ENCODE measurements at places on chromosomes 6 and 20.

GRCh38 chr20:61710108-61710507 is 355.6 kb downstream of the TAF4 start:
- no peak for DNase-seq

GRCh38 chr6:112787371-112787770 is 440.2 kb downstream of the RFPL4B start:
- no peak for DNase-seq

DNA sequence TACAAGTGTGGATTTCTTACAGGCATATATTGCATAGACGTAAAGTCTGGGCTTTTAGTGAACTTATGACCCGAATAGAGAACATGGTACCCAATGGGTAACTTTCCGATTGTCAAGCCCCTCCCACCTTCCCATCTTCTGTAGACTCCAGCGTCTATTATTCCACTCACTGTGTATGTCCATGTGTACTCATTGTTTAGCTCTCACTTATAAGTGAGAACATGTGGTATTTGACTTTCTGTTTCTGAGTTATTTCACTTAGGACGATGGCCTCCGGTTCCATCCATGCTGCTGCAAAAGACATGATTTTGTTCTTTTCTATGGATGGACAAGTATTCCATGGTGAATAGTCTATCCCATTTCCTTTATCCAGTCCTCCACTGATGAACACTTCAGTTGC is 306.4 kb downstream of the CD83 start:
- no peak for DNase-seq

- peak; percentile 16 for DNase-seq
Measured at GRCh38 chr6:33983109-33983716, 162.7 kb downstream of the GRM4 start.

- DNase-seq: no peak
Measured at GRCh38 chr20:36587388-36588070, 14.1 kb downstream of the TGIF2 start.

DNA sequence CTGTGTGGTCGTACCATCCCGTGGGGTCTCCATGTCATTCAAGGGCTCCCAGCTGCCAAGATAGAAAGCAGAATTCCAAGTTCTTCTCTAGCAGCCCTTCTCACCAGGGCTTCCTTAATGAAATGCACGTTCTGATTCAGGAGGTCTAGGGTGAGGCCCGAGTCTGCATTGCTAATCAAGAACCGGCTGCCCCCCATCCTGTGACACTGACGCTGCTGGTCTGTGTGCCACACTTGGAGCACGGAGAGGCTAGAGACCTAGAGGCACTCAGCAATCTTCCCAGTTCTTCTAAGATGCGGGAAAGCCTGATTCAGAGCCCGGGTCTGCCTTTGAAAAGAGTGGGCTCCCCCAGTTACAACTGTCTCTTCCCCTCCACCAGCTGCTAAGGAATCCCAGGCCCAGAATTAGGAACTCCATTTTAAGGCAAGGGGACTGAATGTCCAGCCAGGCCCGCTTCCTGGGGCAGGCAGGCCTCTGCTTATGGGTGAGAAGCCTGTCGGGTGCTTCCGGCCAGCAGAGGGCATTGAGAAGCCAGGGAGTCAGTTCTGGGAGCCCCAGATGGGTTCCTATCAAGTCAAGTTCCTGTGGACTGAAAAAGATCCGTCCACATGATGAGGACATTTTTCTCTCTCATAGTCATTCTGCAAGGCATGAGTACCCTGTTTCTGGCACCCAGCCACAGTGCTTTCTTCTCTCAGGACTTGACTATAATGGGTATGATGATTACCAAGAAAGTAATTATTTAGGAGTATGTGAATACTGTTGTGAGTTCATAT is 69.8 kb upstream of the RIN2 start:
- DNase-seq: no peak

GRCh38 chr6:48098923-48099322 is 12.1 kb downstream of the PTCHD4 start:
- no peak for DNase-seq

DNA sequence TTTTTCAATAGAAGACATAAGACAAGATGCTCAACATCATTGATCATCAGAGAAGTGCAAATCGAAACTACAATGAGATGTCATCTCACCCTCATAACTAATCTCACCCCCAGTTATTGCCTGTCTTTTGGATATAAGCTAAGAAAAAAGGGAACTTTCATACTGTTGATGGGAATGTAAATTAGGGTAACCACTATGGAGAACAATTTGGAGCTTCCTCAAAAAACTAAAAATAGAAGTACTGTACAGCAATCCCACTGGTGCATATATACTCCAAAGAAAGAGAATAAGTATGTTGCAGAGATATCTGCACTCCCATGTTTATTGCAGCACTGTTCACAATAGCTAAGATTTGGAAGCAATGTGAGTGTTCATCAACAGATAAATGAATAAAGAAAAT is 26.4 kb upstream of the PHF3 start:
- no peak for DNase-seq

DNA sequence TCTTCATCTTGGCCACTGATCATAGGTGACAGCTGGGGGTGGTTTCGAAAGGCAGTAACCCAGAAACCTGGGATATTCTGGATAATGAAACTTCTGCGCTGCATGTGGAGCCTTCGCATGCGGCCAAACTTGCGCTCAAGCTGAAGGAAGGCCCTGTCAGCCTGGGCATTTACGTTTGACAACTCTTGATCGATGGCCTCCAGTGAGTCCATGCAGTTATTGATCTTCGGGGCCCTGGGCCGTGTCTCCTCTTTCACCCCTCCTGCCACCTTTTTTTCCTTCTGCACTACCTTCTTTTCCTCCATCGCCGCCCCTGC is 729 bp downstream of the TSPYL4 start:
- no peak for DNase-seq

DNA sequence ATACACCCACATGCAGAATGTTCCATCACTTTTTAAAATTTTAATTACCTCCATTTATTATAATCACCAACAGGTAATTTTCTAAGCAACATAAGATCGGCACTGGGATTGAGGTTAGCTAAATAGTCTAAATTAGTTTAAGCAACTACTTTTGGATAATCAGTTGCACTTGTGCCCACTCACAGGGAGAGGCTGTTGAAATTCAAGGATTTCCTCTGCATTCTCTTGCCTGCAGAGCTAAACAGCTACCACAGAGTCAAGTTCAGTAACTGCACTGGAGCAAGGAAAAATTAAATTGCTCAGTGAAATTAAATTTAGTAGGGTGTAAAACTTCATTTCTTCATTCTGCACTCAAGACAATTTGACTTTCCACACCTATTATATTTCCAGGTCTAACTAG is 120.7 kb upstream of the CCDC28A start:
- no peak for DNase-seq

- DNase-seq: no peak
Measured at GRCh38 chr6:130900913-130901312, 73.7 kb downstream of the SMLR1 start.

DNA sequence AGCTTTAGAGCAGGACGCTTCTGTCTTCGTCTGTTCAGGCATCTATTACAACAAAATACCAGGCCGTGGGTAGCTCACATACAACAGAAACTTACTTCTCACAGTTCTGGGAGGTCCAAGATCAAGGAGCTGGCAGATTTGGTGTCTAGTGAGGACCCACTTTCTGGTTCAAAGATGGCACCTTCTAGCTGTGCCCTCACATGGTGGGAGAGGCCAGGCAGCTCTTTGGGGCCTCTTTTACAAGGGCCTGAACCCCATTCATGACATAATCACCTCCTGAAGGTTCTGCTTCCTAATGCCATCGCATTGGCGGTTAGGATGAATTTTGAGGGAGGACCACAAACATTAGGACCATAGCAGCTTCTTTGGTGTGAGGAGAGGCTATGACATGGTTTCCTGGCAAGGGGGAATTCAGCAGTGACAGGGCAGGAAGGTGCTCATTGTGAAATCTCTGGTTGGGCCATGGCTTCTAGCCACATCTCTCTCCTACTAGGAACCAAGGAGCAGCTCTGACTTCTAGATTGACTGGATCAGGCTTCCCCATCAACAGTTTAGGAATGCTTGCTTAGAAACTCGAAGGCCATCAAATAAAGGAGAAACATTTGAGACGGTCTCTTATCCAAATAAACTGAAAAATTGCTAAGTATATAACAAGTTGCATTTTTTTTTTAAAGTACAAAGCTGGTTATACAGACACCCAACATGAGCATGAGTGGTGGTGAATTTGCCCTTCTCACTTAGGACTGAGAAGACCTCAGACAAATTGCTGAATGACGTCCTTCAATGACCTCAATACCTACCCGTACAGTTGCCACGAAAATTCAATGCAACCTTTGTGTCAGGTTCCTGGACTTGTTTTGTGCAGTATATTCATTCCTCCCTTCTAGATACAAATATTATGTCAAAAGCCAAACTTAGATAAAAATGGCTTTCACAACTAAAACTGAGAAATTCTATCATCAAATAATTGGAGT is 140.7 kb downstream of the ZDHHC14 start:
- no peak for DNase-seq

GRCh38 chr20:23305098-23305497 is 45.5 kb upstream of the NXT1 start:
- peak; percentile 2 for DNase-seq

GRCh38 chr20:25285856-25286798 is 38.2 kb downstream of the PYGB start:
- no peak for DNase-seq

- no peak for DNase-seq
Measured at GRCh38 chr20:58480551-58481336, 34.5 kb downstream of the APCDD1L start.

DNA sequence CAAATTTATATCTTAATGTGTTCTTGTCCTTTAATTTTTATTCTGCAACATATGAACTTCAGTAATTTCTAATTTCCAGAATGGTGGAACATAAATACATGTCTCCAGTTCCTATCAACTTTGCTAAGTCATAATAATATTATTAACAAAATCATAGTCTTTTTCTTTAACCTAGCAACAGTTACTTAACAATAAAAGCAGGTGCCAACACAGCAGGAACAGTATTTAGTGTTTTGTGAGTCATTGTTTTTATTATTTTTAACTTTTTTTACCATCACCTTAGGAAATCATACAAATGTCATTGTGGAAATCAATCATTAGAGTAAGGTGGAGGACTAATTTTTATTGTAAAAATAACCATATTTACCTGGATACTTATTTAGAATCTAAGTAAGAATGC is 133.5 kb downstream of the PLCB1 start:
- no peak for DNase-seq

DNA sequence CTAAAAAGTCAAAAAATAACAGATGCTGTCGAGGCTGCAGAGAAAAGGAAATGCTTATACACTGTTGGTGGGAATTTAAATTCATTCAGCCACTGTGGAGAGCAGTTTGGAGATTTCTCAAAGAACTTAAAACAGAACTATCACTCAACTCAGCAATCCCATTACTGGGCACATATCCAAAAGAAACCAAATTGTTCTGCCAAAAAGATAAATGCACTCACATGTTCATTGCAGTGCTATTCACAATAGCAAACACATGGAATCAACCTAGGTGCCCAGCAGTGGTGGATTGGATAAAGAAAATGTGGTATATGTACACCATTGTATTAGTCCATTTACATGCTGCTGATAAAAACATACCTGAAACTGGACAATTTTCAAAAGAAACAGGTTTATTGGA is 116.0 kb upstream of the VGLL2 start:
- no peak for DNase-seq

GRCh38 chr20:396619-397431 is 11.3 kb upstream of the RBCK1 start:
- peak; percentile 55 for DNase-seq

- peak; percentile 7 for DNase-seq
Measured at GRCh38 chr6:117143647-117144046, 121.7 kb upstream of the VGLL2 start.

DNA sequence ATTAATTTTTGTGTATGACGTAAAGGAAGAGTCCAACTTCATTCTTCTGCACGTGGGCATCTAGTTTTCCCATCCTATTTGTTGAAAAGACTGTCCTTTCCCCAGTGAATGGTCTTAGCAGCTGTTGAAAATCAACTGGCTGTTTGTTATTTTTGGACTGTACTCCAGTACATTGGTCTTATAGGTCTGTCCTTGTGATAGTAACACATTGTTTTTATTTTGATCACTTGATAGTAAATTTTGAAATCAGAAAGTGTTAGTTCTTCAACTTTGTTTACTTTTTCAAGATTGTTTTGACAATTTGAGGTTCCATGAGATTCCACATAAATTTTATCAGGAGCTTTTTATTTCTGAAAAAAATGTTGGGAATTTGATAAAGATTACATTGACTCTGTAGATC is 280.2 kb upstream of the FOXQ1 start:
- no peak for DNase-seq

- DNase-seq: no peak
Measured at GRCh38 chr20:57840504-57841296, 130.9 kb upstream of the PMEPA1 start.

DNA sequence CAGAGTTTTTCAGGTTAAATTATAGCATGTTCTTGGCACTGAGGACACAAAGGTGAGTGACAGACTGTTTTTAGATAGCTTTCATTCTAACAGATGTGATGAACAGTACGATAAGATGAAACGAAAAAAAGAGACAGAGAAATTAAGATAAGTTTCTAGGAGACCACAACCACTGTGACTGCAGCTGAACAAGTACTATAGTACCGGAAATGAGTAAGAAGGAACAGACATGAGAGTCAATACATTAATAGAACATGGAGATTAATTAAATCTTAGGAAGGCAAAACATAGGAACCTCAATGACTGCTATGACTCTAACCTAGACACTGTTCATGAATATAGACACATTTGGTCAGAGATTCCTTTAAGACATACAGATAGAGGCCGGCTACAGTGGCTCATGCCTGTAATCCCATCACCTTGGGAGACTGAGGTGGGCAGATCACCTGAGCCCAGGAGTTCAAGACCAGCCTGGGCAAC is 40.2 kb downstream of the HBS1L start:
- no peak for DNase-seq

DNA sequence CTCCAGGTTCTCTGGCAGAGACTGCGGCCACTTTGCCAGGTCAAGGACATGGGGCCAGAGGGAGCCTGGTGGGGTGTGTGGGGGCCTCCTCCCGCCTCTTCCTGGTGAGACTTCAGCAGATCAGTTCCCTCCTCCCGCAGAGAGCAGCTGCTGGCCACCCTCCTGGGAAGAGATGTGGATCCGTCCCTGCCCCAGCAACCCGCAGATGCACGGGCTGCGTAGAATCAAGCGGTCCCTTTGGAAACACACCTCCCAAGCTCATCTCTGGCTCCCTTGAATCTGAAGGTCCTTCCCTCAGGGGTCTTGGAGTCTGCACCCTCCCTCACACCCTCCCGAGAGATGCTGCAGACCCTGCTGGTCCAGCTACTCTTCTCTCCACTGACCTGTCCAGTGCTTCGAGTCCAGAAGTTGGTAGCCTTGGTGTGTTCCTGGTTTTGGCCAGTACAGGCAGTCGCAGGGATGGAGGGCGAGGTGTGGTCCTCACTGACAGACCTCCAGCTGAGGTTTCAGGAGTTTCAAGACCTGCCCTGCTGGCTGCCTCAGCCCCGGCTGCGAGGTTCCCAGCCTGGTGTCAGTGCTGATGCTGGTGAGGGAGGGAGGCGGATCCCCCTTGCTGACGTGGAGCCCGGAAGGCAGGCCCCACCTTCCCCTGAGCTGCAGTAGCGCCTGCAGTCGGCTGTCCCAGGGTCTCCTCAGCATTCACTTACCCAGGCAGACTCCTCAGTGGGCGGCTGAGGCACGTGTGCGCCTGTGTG is at the start of gene NPBWR2:
Gene NPBWR2 (minus strand): TSS at position 585 of the 755 bp plus-strand sequence. CDS start 734 bp downstream, outside the sequence.
- DNase-seq: no peak

Measured in OCI-M1 (cell line).